ENCODE measurements at places on chromosomes 7 and 10.

DNA sequence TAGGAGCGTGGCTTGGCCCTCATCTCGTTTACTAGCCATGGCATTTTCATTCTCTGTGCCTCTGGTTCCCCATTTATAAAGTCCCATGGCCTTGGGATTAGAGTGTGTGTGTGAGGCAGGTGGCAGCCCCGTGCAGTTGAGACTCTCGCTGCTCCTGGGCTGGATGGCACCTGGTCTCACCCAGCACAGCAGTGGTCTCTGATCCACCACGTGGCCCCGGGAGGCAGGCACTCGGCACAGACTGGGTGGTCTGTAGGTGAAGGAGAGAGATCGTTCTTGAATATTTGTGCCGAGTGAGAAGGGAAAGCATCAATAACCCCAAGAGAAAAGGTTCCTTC, 50.4 kb downstream of the CALML3 start:
- H3K27me3 ChIP-seq, result no peaks in the 10 kb centered on the region
- H3K36me3 ChIP-seq, result no peaks in the 10 kb centered on the region
- no peak overlapping the region for H3K4me3 ChIP-seq
- no peak overlapping the region for H3K27ac ChIP-seq
- peaks cover 5% of the 10 kb centered on the region for H3K4me1 ChIP-seq
- no peak for DNase-seq

- peaks cover 26% of the 10 kb centered on the region for H3K4me1 ChIP-seq
- H3K27me3 ChIP-seq, result no peaks in the 10 kb centered on the region
- H3K36me3 ChIP-seq, result no peaks in the 10 kb centered on the region
- peak; percentile 67 for DNase-seq
Observed at GRCh38 chr7:140478246-140479061, 851 bp downstream of the MKRN1 start.

- no peak overlapping the region for H3K4me3 ChIP-seq
- H3K36me3 ChIP-seq, result no peaks in the 10 kb centered on the region
- no peaks in the 10 kb centered on the region for H3K4me1 ChIP-seq
Observed at GRCh38 chr7:32069116-32069650, 1.0 kb downstream of the PDE1C start.

GRCh38 chr10:53548664-53549063, 776.1 kb upstream of the MBL2 start:
- H3K36me3 ChIP-seq, result no peaks in the 10 kb centered on the region
- no peaks in the 10 kb centered on the region for H3K27me3 ChIP-seq
- no peaks in the 10 kb centered on the region for H3K4me1 ChIP-seq
- no peak overlapping the region for H3K27ac ChIP-seq
- no peak for DNase-seq

- no peaks in the 10 kb centered on the region for H3K36me3 ChIP-seq
- H3K27ac ChIP-seq, result peak overlapping the region; percentile 92
- peak; percentile 71 for DNase-seq
- no peaks in the 10 kb centered on the region for H3K27me3 ChIP-seq
- peak overlapping the region; percentile 94 for H3K4me3 ChIP-seq
- H3K4me1 ChIP-seq, result peaks cover 28% of the 10 kb centered on the region
Observed at GRCh38 chr7:134458341-134458805, 527 bp downstream of the AKR1B1 start.

DNA sequence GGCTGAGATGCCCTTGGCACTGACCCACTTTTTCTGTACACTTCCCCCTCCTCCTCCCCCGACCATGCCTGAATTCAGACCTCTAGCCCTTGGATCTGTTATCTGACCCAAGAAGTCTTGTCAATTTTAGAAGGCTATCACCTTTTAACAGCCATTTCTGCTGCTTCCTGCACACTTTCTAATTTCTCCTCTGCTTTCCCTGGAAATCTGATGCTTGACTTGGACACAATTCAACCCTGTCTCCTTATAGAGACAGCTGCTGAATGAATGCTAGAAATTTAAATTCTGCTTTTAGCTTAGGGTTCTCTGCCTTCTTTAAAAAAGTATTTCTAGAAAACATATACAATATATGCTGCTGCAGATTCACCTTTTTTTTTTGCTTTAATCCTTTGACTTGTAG, 417.9 kb upstream of the KLF6 start:
- no peaks in the 10 kb centered on the region for H3K4me1 ChIP-seq
- peaks cover 7% of the 10 kb centered on the region for H3K36me3 ChIP-seq

DNA sequence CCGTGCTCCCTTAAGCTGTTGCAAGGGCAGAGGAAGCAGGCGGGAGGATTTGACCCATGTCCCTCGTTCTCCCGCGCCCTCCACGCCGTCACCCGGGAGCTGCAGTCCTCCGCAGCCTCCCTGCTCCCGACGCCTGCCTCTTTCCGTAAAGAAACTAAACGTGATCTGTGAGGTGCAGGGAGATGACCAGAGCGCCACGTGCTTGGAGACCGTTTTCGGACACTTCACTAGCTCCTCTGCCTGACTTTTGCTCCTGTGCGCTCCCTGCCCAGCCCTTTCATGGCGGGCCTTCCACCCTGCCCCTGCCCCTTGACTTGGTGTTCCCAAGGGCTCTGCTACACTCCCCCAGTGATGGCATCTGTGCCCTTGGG, 171.2 kb downstream of the LSM5 start:
- peaks cover 41% of the 10 kb centered on the region for H3K27me3 ChIP-seq
- H3K4me1 ChIP-seq, result no peaks in the 10 kb centered on the region
- no peak for DNase-seq

DNA sequence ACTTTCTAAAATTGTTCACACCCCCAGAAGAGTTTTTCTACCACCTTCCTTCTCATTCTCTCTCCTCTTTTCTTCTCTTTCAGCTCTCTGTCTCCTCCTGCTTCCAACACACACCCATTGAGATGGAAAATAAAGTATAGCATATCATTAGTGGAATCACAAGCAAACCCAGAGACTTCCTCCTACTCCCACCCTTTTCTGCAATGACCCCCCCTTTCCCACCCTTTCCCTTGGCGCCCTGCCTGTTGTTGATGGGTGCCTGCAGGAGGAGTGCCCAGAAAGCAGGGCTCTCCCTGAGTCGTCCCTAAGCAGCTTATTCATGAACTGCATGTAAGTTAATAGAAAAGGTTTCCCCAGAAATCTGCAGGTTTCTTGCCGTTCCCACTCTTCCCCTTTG, 300.0 kb downstream of the PLXNA4 start:
- DNase-seq, result no peak
- no peaks in the 10 kb centered on the region for H3K36me3 ChIP-seq
- H3K4me1 ChIP-seq, result no peaks in the 10 kb centered on the region

DNA sequence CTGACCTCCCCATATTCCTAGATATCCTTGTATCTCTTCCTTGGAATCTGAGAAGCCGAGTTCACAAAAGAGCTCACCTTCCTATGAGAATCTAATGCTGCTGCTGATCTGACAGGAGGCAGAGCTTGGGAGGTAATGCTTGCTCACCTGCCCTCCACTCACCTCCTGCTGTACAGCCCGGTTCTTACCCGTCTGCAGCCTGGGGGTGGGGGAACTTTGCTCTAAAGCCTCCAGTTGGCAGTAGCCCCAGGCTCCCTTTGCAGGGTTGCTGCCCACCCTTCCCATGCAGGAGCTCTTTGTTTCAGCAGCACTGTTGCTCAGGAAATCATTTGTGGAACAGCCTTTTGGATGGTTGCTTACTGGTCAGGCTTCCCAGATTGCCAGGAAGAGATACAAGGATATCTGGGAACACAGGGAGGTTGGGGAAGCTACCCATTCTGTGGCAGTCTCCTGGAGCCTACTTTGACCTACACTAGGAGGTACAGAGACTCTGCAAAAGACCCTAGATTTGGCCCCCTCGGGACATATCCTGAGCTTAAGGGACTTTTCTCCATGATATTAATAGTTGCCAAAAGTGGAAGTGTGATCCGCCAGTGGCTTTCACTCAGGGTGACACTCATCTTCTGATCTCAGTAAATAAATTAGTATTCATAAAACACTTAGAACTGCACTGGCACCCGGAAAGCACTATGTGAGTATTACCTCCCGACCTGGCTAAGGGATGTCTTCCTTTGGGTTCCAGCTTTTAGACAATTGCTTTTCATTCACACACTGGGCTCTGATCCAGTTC, 363.7 kb upstream of the PODXL start:
- no peaks in the 10 kb centered on the region for H3K4me1 ChIP-seq
- H3K27ac ChIP-seq, result no peak overlapping the region
- no peak for DNase-seq
- H3K36me3 ChIP-seq, result no peaks in the 10 kb centered on the region

DNA sequence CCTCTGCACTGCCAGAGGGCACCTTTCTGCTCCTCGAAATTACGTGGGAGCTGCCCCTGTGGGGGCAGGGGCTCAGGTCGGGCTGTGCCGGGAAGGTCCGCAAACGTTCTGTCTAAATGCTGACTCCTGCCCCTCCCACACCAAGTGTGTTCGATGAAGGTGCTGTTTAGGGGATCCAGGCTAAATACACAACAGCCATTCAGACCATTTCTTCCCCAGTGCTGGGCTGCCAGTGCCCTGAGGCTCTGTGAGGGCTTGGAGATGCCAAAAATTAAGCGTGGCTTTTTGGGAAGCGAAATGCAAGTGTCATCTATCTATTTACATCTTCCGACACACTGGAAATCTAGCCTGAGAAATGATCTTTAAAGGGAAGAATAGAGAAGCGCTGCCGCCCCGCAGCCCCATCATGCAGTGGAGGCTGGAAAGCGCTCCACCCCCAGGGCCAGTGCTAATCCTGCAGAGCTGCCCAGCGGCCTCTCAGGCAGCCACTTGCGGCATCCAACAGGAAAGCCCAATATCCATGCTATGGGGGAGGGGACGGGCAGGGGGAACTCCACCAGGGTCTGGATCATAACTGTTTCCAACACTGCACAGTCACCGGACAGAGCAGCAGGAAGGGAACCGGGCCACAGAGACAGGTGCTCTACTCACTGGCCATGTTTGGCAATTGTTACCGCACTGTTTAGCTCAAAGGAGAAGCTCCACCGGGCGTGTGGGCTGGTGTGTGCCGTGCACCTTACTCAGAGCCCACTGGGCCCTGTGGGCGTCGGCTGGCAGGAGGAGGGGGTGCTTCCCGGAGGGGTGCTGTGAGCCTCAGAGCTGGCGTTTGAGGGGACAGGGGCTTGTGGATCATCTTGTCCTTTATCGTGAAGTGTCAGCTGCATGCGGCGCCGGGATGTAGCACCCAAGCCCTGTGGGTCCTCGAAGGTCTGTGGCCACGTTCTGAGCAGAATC, 205.5 kb downstream of the DNAJB6 start:
- H3K4me3 ChIP-seq, result no peak overlapping the region
- no peak overlapping the region for H3K27ac ChIP-seq
- no peak for DNase-seq

GRCh38 chr7:33757050-33757449, 148.3 kb upstream of the BMPER start:
- H3K36me3 ChIP-seq, result no peaks in the 10 kb centered on the region
- H3K27ac ChIP-seq, result no peak overlapping the region
- H3K4me1 ChIP-seq, result no peaks in the 10 kb centered on the region
- H3K4me3 ChIP-seq, result no peak overlapping the region
- H3K27me3 ChIP-seq, result peaks cover 3% of the 10 kb centered on the region
- DNase-seq, result no peak

DNA sequence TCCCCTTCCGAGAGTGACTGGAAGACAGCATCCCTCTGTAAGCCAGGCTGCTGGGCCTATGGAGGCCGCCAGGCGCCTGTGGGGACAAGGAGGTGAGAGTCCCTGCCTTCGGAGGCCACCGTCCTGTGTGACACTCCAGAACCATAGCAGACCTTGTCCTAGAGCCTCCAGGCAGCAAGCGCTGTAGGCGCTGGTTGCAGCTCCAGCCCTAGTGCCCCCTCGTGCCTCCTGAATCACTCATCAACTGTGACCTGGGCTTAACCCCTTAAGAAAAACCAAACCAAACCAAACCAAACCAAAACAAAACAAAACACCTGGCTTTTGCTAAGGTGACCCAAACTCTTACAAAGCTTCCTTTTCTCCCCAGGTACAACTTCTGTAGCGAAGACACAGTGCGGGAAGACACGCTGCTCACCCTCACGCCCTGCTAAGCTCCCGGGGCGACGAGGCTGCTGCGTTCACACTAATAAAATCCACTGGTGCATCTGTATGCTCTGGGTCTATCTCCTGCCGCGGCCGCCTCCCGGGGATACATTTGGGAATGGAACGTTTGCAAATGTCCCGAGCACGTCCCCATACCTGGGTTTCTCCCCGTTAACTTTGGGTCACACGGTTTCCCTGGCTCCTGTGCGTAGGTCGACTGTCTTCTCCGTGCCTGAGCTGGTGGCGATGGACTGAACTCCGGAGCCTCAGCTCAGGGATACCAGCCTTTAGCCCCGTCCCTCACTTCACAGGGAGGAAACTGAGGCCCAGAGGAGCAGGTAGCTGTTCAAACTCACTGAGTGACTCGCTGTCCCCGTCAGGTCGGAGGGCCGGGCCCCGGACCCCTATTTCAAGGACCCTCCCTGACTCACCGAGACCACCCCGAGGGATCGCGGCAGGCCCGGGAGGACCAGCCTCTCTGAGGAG, 11.8 kb upstream of the PNLIPRP2 start:
- H3K27ac ChIP-seq, result no peak overlapping the region
- H3K36me3 ChIP-seq, result no peaks in the 10 kb centered on the region
- H3K4me3 ChIP-seq, result no peak overlapping the region
- no peak for DNase-seq
- H3K27me3 ChIP-seq, result peaks cover 39% of the 10 kb centered on the region

DNA sequence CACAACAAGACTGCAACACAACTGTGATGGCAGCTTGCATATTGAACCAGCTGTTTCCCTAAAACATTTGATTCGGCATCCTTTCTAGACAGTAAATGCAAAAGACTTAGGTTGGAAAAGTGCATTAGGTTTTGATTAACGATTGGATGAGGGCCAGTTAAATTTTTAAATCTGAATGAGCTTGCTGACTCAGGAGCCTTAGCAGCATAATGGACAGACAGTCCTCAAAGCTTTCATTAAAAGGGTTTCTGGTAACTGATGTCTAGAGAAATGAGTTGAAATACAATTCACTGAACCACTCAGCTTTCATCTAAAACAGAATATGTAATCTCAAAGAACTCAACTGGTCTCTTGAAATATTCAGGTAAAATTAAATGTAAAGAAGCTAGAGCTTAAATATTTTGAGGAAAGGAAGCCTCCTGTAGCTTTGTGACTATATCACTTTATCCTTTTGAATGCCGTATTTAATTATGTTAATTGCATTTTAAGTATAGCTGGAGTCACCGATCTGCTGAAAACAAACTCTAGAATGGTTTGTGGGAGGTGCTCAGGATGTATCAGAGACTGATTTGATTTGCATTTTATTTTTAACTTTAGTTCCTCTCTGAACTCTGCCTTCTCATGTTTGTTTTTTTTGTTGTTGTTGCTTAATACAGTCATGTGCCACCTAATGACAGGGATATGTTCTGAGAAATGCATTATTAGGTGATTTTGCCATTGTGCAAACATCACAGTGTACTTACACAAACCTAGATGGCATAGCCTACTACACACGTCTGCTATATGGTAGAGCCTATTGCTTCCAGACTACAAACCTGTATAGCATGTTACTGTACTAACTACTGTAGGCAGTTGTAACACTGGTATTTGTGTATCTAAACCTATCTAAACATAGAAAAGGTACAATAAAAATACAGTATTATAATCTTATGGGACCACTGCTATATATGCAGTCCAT, 29.2 kb upstream of the ATRNL1 start:
- no peaks in the 10 kb centered on the region for H3K36me3 ChIP-seq
- H3K4me3 ChIP-seq, result no peak overlapping the region
- no peak for DNase-seq
- H3K27me3 ChIP-seq, result peaks cover 38% of the 10 kb centered on the region
- no peak overlapping the region for H3K27ac ChIP-seq
- H3K4me1 ChIP-seq, result peaks cover 7% of the 10 kb centered on the region
